Esophagus squamous epithelium (tissue), 5 donors: ENCODE measurements at places on chromosomes 2 and 18. TPM values are rescaled to one million over a fixed set of nuclear protein-coding genes. Genes with fewer than 3 reads are reported as not detected.

MYCN gene
- 0.95 TPM for total RNA-seq

PRKAG3 gene
- total RNA-seq = not detected

CYTIP gene
- total RNA-seq = 12.4 TPM

VSNL1 gene
- 39.1 TPM for total RNA-seq

HOXD4 gene
- total RNA-seq = 0.31 TPM

HRH4 gene
- 0.38 TPM for total RNA-seq

VIL1 gene
- total RNA-seq = not detected

MARCO gene
- 23.7 TPM for total RNA-seq

RAB27B gene
- total RNA-seq = 17.5 TPM

CKAP2L gene
- 8.0 TPM for total RNA-seq

RNPEPL1 gene
- 96.5 TPM for total RNA-seq

RAMP1 gene
- total RNA-seq = 11.3 TPM

MSGN1 gene
- total RNA-seq = not detected

CAVIN2 gene
- 12.4 TPM for total RNA-seq

ANKRD30BL gene
- not detected for total RNA-seq

SNED1 gene
- total RNA-seq = 13.9 TPM

MAP3K19 gene
- not detected for total RNA-seq

GPBAR1 gene
- 1.3 TPM for total RNA-seq

LYPD6B gene
- total RNA-seq = 3.1 TPM

OSBPL6 gene
- total RNA-seq = 3.8 TPM

ZNF521 gene
- total RNA-seq = 0.68 TPM

SP140L gene
- 17.2 TPM for total RNA-seq

CXCR1 gene
- not detected for total RNA-seq

RAPH1 gene
- total RNA-seq = 105 TPM

TRIM54 gene
- total RNA-seq = not detected

CHST10 gene
- 7.0 TPM for total RNA-seq

PNKD gene
- total RNA-seq = 34.3 TPM

GCG gene
- total RNA-seq = not detected

L3MBTL4 gene
- total RNA-seq = 5.2 TPM

RGPD3 gene
- total RNA-seq = 0.26 TPM

KYNU gene
- 2.9 TPM for total RNA-seq

APOB gene
- 0.04 TPM for total RNA-seq

IL1RL1 gene
- total RNA-seq = 7.6 TPM

SLC9A4 gene
- 0.42 TPM for total RNA-seq

ATL2 gene
- 178 TPM for total RNA-seq

FHOD3 gene
- total RNA-seq = 29.6 TPM
